ENCODE measurements at places on chromosomes 7 and 10.

DNA sequence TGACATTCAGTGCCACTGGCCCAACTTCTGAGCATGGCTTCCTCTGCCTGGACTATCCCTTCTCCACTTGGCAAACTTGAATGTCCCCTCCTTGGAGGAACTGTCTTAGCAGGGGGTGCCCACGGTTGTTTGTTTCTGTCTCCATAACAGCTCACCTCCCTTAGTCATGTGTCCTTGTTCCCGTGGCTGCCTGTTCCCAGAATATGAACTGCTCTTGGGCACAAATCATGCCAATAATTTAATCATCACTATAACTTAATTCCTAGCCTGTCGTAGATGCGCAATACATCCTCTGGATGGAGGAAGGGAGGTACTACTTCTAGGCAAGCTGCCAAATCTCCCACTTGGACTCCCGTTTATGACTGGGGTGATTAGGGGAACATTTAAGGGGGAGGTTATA is 173.1 kb downstream of the MYOF start:
- DNase-seq, result no peak

GRCh38 chr7:22205631-22206030 is 151.3 kb downstream of the RAPGEF5 start:
- DNase-seq, result no peak

DNA sequence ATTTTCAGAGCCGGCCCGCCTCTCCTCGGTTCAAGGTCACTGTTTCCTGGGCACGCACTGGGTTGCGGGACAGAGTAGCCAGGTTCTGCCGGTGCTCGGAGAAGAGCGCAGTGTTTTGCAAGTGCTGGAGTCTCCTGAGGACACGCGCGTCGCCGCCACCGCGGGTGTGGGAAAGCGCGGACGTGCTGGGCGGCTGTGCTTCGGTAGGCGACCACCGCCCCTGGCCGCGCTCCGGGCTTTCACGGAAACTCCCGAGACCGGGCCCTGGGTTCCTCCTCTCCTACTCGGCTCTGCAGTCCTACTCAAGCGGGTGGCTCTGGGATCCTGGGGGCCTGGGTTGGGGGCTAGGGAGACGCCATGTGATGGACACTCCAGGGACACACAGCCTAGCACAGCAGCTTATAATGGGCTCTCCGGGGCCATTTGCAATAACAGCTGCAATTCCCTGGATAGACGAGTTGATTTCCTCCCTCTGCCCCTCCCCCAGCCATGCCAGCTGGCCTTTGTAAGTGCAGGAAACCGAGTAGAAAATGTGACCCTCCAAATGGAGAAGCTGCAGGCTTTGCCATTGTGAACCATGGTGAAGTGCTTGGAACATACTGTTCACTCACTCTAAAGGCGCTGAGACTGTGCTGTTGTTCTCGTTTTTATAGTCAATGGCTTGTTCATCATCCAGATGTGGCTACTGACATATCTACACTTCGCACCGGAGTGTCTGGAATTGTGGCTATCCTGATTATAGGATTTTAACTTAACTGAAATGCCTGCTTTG is 2.1 kb downstream of the FRAT1 start:
- DNase-seq, result no peak

- DNase-seq, result no peak
Observed at GRCh38 chr10:123516291-123516690, 149.9 kb upstream of the GPR26 start.

- no peak for DNase-seq
Observed at GRCh38 chr7:105298439-105298894, 90.3 kb downstream of the SRPK2 start.

- DNase-seq, result no peak
Observed at GRCh38 chr7:94431176-94431575, 36.5 kb downstream of the COL1A2 start.

DNA sequence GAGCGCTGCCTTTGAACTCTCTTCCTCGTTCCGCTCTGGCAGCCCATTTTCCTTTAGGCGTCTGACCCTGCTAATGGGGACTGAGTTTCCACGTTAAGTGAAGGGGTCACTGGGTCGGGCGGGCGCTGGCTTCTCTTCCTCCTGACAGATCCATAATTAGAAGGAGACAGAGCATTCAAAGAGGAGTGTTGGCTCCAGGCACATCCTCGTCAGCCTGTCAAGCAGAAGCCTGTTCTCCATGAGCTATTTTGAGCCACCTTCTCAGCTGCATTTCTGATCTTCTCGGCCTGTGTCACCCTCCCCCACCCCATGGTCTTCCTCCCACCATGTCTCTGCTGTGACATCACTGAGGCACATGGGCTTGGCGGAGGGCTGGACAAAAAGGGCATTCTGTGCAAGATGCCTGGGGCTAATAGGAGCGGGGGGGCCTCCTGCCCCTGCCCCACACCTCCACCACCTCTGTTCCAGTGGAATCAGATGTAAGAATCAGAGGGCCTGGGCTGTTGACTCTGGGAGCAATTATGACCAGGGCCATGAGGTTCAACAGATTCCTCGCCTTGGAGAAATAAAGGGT is 248.1 kb downstream of the PLXNA4 start:
- no peak for DNase-seq

- no peak for DNase-seq
Observed at GRCh38 chr7:137682596-137682995, 164.2 kb downstream of the DGKI start.

DNA sequence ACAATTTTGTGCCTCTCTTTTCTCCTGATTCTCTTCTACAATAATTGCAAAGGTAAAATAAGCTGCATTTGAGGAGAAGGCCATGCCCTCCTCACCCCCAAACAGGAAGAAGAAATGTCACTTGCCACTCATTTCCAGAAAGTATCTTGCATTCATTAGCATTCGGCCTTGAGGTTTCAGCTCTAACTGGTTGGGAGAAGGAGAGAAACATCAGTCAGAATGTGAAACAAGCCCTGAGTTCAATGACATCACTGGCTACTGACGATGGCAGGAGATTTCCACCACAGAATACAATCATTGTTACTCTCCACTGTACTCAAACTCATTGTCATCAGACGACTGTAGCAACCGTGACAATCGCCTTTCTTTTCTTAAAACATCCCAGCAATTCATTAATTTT is 72.8 kb downstream of the PRKCQ start:
- no peak for DNase-seq

DNA sequence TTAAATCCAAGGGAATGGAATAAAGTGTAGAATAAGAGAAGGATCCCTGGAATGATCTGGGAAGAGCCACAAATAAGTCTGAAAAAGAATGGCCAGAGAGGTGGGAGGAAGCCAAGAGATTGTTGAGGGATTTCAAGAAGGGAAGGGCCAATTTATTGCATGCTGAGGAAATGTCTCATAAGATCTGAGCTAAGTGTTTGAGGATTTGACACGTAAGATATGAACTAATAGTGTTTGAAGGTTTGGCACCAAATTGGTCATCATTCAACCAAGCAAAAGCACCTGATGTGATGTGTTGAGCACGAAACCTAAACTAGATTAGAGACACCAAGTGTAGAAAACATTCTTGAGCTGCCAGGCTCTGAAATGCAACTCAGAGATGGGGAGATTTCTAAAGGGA is 97.9 kb downstream of the TSPAN12 start:
- DNase-seq, result no peak

DNA sequence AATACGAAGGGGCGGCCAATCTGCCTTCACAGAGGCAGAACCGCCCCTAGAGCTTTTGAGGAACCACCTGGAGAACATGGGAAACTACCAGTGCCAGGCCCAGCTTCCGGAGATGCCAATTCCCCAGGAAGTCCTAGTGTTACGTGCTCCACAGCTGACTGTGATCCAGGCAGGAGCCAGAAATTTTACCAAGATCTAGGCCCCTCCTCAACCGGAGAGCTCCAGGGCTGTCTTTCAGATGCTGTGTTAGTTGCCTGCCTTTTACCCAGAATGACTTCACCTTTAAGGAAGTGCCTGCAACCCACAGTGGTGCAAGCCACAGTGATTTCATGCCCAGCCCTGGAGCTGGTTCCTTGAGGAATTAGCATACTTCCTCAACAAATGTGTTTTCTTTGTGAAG is 62.9 kb downstream of the ELMO1 start:
- no peak for DNase-seq

DNA sequence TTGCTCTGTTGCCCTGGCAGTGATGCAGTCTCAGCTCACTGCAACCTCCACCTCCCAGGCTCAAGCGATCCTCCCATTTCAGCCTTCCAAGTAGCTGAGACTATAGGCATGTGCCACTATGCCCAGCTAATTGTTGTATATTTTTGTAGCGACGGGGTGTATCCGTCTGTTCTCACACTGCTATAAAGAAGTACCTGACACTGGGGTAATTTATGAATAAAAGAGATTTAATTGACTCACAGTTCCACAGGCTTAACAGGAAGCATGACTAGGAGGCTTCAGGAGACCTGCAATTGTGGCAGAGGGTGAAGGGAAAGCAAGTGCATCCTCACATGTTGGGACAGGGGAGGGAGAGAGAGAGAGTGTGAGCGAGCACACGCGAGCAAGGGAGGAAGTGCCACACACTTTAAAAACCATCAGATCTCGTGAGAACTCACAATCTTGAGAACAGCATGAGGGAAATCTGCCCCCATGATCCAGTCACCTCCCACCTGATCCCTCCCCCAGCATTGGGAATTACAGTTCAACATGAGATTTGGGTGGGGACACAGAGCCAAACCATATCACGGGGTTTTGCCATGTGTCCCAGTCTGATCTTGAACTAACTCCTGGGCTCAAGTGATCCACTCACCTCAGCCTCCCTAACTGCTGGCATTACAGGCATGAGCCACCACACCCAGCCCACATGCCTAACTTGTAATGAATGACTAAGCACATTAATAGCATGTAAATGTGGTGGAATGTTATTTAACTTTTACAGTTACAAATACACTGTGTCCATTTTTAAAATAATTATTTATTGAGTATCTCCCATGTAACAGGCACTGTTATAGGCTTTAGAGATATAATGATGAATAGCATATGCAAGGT is 65.5 kb downstream of the RALA start:
- no peak for DNase-seq

DNA sequence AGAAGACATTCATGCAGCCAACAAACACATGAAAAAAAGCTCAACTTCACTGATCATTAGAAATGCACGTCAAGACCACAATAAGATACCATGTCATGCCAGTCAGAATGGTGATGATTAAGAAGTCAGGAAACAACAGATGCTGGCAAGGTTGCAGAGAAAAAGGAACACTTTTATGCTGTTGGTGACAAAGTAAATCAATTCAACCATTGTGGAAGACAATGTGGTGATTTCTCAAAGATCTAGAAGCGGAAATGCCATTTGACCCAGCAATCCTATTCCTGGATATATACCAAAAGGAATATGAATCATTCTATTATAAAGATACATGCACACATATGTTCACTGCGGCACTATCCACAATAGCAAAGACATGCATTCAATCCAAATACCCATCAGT is 77.6 kb downstream of the C10orf90 start:
- DNase-seq, result no peak

DNA sequence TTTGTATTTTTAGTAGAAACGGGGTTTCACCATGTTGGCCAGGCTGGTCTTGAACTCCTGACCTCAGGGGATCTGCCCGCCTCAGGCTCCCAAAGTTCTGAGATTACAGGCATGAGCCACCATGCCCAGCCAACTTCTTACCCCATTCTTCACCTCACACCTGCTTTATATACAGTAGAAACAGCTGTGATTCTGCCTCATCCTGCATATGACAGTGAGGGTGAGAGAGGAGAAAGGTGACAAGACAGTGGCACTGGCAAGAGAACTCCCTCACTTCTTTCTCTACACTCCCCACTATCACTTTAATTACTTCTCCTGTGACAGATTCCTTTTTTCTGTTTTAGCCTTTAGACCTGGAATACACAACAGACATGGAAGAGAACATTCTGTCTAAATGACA is 61.8 kb upstream of the CAPZA2 start:
- no peak for DNase-seq

- DNase-seq, result no peak
Observed at GRCh38 chr7:106620676-106621075, 40.3 kb downstream of the CCDC71L start.

- no peak for DNase-seq
Observed at GRCh38 chr10:43199088-43199683, 60.9 kb downstream of the CSGALNACT2 start.

- no peak for DNase-seq
Observed at GRCh38 chr10:7146189-7146588, 264.6 kb downstream of the SFMBT2 start.
